Fibroblast of skin of right biceps (primary cell): ENCODE measurements at places on chromosomes 5 and 9.

DNA sequence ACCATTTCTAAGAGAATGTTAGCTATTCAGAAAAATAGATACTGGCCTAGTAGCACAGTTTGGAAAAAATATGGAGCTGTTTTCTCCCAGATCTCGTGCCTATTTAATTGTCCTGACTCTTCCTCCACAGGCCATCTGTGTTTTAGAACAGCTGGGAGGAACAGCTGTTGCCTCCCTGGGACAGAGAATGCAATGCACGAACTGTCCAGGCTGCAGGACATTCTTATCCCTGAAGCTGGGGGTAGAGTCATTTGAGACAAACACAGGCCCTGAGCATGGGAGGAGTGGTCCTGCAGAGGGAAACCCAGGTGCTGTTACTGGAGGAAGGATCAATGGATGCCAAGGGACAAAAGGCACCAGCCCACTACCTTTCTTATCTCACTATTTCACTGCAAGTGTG is 20.9 kb upstream of the SPARC start:
- no peak for DNase-seq

DNA sequence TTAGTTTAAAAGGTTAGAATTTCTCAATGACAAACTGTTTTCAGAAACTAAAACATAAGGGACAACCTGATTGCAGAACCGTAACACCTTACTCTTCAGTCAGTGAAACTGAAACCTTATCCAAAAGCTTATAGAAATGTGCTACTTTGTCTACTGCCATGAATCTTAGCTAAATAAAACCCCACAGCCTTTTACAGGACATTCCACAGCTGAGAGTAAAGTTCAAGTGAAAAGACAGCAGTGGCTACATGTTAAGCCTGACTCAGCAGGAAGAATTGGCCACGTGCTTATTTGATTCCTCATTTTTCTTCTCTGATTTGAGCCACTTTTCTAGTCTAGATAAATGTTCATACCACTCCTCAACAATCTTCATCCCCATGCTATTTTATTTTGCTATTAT is 278.7 kb upstream of the ISL1 start:
- DNase-seq: no peak

- no peak for DNase-seq
Measured at GRCh38 chr9:99005651-99006050, 61.9 kb downstream of the COL15A1 start.

- DNase-seq: peak; percentile 80
Measured at GRCh38 chr9:104970271-104970987, 42.5 kb upstream of the ABCA1 start.

DNA sequence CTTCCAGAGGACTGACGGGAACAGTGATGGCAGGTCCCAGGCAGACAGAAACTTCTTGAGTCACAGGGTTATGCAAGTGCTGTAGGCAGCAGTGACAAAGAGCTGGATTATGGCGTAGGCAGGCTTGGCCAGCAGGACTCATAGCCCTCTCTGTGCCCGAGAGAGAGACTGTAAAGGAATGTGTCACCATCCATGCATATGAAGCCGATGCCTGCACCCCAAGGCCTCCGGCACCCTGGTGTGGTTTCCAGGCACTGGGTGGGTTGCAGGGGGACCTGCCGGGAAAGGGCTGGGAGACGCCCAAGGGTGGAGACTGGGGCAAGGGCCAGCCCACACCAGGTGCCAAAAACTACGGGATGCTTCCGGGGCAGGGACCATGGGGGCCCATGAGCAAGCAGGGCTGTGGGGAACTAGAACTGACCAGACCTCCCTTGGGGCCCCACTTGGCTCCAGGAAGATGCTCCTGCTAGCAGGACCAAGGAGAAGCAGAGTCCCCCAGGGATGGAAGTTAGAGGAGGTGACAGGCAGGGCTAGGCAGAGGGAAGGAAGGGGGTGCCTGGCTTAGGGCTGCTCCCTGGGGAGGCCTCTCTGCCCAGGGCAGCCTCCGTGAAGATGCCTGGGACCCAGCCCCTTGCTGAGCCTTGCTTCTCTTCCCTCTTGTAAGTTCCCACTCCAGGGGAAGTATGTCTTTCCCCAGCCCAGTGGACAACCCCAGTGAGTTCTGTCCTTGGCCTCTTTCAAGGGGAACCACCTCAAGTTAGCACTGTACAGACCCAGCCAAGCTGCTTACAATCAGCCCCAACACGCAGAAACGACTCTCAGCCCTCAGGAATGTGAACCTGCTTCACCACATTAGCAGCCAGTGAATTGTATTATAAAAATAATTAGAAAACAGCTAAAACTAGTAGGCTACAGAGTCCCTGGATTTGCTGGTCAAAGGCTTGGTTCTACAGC is 10.5 kb upstream of the IPPK start:
- no peak for DNase-seq

DNA sequence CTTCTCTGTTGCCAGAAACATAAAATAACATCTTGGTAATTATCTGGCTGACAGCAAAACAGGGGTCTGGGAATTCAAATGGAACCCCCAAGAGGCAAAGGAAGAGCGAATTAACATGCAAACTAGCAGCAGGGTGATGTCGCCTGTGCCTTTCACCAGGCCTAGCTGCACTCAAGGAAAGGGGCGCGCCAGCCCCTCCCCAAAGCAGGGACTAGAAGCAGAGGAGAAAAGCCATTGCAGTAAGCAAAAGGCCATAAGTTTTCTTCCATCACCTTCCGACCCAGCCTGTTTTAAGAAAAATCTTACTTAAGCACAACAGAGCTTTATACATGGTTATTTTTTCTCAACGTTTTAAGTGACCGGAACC is 539 bp downstream of the POC5 start:
- DNase-seq: no peak

DNA sequence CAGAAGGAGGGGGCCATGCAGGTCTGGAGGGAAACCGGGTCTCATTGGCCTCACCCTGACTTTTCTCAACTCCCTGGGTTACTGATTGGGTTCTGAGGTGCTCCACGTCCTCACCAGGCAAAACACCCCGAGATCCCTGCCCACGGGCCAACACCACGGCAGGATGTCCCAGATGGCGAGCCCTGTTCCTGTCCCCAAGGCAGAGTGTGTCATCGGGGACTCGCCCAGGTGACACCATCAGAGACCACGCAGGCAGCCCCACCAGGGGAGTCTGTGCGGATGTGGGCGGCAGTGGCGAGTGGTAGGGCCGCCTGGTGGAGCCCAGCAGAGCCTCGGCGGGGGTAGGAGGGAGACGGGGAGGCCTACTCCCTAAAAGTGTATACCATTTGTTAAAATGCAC is 59.0 kb upstream of the UBAC1 start:
- DNase-seq: no peak

DNA sequence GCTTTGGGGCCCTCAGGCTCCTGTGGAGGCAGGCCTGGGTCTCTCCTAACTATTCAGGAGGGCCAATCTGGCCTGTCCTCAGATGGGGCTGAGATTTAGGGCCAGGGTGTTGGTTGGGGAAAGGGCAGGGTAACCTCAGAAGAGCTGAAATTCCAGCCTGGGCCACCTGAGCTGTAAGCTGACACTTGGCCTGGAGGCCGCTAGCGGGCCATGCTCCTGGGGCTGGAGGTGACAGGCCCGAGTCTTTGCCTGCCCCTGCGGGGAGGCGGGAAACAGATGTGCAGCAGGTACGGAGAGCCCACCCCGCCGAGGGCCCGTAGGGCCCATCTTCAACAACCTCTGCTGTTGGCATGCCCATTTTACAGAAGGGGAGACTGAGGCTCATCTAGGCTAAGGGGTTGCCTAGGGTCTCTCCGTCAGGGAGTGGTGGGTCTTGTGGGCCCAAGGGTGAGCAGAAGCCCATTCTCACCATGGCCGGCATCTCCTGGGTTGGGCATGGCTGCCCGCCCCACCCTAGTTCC is 69.5 kb downstream of the RXRA start:
- DNase-seq: no peak

DNA sequence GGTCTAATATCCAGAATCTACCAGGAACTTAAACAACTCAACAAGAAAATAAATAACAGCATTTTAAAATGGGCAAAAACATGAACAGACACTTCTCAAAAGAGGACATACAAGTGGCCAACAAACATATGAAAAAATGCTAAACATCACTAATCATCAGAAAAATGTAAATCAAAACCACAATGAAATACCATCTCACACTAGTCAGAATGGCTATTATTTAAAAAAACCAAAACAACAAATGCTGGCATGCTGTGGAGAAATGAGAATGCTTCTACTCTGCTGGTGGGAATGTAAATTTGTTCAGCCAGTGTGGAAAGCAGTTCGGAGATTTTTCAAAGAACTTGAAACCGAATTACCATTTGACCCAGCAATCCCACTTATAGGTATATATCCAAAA is 63.1 kb downstream of the ADAMTS6 start:
- peak; percentile 40 for DNase-seq

- DNase-seq: no peak
Measured at GRCh38 chr9:25994605-25995004, 316.4 kb upstream of the TUSC1 start.

DNA sequence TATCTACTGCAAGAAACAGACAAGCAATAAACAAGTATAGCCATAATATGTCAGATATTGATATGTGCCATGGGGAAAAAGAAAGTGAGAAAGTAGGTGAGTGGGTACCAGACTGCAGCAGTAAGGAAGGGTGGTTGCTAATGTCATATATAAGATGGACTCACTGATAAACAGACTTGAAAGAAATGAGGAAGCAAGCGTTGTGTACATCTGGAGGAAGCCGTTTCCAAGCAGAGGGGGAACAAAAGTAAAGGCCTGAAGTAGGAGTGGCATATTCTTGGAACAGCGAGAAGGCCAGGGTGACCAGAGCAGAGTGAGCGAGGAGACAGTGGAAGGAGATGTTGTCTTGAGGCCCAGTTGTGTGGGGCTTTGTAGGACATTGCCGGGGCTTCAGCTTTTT is 142.2 kb upstream of the MAP3K1 start:
- DNase-seq: no peak

- DNase-seq: no peak
Measured at GRCh38 chr5:36242534-36243485, 1.1 kb upstream of the NADK2 start.

GRCh38 chr5:75611311-75612225 is at the start of gene ANKDD1B:
Gene ANKDD1B (plus strand): TSS chr5:75611453. CDS start chr5:75611635, 182 bp downstream.
- peak; percentile 51 for DNase-seq

- DNase-seq: no peak
Measured at GRCh38 chr5:112637343-112637742, 100.3 kb upstream of the APC start.

DNA sequence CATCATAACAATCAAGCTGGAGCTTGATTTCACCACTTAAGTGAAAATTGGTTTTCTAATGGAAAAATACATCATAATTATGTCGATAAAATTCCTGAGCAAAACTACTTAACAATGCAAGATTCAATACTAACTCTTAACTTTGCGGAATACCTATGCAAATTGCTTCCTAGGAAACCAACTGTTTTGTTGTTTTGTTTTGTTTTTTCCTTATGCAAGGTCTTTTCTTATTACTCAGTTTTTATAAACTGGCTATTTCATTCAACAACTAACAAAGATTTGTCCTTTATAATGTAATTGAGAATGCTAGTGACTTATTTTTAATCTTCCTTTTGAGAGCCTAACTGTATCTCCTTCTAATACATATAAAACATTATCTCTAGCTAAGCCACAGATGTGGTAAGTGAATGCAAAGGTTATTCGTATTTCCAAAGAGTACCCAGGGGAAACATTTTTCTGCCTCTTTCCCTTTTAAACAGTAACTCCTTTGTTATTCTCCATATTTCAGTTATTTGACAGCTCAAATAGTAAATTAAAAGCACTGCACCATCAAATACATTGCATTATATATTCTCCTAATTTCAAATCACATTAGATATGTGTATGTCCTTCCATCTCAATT is 609.4 kb downstream of the SLCO4C1 start:
- DNase-seq: no peak

GRCh38 chr5:127585661-127586060 is 63.2 kb upstream of the CTXN3 start:
- no peak for DNase-seq

GRCh38 chr5:133015466-133015865 is 10.9 kb downstream of the ZCCHC10 start:
- no peak for DNase-seq

- peak; percentile 44 for DNase-seq
Measured at GRCh38 chr5:178462816-178463215, 127.4 kb downstream of the COL23A1 start.

GRCh38 chr5:55708732-55709131 is 3.4 kb downstream of the SLC38A9 start:
- DNase-seq: peak; percentile 22

DNA sequence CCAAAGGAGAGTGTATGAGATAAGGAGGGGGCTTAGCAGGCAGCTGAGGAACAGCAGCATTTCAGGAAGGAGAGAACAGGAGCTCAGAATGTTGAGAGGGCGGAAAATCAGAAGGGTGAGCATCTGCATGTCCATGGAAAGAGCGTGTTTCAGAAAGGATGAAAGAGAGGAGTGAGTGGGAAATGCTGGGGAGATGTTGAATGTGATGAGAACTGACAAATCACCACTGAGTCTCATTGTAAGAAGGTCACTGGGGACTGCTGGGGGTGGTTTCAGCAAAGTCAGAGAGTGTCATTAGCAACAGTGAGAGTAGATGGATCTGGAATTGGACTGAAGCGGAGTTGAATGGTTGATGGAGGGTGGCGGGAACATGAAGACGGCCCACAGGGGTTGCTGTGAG is 65.8 kb downstream of the ANKRD33B start:
- DNase-seq: no peak

DNA sequence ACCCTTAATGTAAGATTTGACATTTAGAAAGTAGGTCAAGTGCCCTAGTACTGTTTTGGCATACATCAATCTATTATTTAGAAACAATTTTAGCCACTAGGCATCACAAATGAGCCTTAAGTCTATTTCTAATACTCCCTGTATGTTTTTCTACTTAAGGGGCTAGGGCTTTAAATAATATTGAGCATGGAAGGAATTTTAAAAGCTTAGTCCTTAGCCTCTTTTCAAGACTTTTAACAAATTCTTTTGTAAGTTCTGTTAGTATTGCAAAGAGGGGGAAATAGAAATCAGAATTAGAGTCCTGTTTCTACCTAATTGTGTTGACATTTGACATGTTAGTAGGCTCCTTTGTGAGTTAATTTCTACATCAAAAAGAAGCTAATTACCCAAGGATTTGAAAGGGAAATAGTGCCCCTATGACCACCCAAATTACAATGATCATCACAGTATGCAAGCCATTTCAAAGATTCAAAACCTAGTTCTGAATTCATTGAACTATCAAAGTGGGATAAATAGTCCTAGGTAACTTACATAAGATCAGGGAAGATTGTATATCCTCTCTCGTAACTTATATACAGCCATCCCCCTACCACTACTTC is 647.8 kb upstream of the ACO1 start:
- DNase-seq: no peak

- no peak for DNase-seq
Measured at GRCh38 chr5:172815631-172816030, 18.4 kb upstream of the ERGIC1 start.

DNA sequence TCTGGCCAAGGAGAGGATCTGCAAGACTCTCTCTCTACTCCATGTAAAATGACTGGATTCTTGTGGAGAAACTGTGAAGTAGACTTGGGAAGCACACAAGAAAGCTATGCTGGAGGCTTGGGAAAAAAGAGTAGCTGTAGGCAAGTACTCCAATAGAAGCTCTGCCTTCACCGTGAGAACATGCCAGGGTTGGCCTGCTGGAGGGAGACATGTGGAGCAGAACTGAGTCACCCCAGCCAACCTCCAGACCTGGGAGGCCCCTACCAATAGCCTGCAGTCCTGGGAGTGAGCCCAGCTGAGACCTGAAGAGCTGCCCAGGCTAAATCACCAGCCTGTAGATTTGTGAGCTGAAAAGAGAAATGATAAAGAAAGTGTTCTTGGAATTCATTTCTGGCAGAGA is 66.6 kb downstream of the DEPDC1B start:
- peak; percentile 69 for DNase-seq

GRCh38 chr5:57692582-57693487 is 210.2 kb upstream of the ACTBL2 start:
- peak; percentile 93 for DNase-seq

- DNase-seq: peak; percentile 18
Measured at GRCh38 chr5:149257131-149257530, 14.5 kb upstream of the AFAP1L1 start.
